Activated CD8-positive, alpha-beta memory T cell treated with anti-CD3 and anti-CD28 coated beads for 1 hour (primary cell): ENCODE measurements at places on chromosomes 1 and 21.

DNA sequence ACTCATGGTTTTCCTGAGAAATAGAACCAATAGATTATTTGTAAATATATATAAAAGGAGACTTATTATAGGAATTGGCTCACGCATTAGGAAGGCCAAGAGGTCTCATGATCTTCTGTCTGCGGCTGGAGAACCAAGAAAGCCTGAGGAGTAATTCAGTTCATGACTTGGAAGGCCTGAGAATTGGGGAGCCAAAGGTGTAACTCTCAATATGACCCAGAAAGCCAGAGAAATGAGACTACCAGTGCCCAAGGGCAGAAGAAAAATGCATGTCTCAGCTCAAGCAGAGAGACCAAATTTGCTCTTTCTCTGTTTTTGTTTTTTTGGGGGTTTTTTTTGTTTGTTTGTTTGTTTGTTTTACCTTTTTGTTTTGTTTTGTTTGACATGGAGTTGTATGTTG, 19.5 kb downstream of the SLAMF7 start:
- no peak for DNase-seq

DNA sequence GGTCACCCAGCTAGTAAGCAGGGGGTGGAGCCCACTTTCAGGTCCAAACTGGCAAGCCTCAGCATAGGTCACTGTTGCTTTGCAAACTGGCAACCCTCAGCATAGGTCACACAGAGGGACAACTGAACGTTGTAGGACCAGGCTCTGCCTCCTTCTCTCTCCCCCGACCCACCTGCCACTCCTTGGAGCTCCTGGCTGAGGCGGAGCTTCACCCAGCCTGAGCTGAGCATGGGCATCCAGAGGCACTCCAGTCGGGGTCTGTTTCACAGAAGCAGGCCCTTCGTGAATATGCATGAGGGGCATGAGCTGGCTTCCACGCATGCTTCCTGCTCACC, 24.2 kb downstream of the CAPZB start:
- no peak for DNase-seq

GRCh38 chr1:225850370-225850769, 31.8 kb downstream of the TMEM63A start:
- no peak for DNase-seq

DNA sequence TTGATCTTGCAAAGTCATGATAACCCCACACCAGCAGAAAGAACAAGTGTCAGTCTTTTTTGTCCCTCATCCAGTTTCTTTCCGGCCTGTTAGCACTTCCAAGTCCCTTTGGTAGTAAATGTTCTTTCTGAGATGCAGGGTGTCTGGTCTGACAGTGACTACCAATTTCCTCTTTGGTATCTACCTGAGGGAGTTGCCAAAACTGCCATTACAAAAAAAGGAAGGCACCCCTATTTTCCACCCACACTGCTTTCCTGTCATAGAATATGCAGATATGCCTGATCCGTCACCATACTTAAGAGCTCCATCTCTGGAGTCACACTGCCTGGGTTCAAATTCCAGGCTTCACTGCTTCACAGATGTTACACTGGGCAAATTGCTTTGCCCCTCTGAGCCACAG, 72.4 kb downstream of the ZNF281 start:
- no peak for DNase-seq

- no peak for DNase-seq
These were observed 35.5 kb upstream of the ZNF362 start for GRCh38 chr1:33220676-33221384.

- no peak for DNase-seq
These were observed 144.6 kb downstream of the LRIG2 start for GRCh38 chr1:113217447-113218208.

DNA sequence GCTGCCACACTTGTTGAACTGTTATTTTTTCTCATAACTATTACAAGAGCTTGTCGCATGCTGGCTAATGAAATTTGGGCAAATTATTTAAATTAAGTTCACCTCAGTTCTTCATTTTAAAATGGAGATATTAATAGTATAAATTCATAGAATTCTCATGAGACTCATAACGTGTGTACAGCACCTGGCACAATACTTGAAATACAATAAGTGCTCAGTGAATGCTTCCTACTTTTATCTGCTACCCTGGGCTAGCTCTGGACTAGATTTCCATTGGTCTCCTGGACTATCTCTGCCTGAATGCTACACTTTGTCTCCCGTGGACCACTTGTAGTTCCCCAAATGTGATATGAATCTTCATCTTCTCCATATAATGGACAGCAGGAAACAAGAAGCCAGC, 919 bp downstream of the SLAMF6 start:
- DNase-seq: no peak

DNA sequence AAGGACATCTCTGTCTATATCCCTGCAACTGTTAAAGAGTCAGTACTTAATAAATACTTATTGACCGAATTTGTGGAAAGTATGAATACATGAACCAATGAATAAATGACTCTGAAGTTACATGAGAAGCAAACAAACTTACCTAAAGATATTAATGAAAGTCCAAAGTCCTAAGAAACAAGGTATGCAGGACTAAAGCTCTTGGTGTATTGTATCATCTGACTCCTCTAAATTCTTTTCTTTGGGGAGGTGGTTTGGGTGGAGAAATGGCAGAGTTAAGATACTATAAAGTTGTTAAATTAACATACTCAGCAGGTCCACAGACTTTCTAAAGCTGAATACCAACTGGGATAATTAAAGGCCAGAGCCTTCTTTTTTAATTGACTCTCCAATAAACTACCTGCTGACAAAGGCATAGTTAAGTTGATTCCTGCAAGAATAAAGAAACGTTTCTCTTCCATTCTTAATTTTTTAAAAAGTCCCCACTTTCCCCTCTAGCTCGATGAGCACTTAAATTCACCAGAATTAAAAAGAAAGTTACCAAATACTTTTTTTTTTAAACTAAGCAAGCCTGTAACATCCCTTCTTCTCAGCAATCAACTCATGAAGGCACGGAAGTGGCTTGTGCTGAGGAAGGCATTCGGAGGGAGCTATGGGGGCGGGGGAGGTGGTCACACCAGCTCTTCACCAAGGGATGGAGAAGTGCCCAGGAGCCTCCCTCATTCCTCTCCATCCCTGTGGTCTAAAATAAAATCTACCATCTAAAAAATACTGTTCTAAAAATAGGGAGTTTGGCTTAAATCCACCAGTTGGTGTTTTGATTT, 61.1 kb downstream of the GADD45A start:
- DNase-seq: no peak
